ENCODE measurements at places on chromosomes 6 and 20. TPM values are rescaled to one million over a fixed set of nuclear protein-coding genes. Genes with fewer than 3 reads are reported as not detected.

Gene KCNK5
- total RNA-seq: not detected

Gene TRIM15
- total RNA-seq: not detected

Gene CENPW
- total RNA-seq: 28.5 TPM

Gene RAET1G
- 1.6 TPM for total RNA-seq

Gene SOX12
- total RNA-seq: 8.7 TPM

Gene RBBP8NL
- not detected for total RNA-seq

Gene F13A1
- not detected for total RNA-seq

Gene UNC93A
- total RNA-seq: not detected

Gene SNAI1
- 3.2 TPM for total RNA-seq

Gene WFDC6
- not detected for total RNA-seq

Gene OR2B6
- not detected for total RNA-seq

Gene BMP6
- total RNA-seq: 4.0 TPM

Gene OPRL1
- 0.33 TPM for total RNA-seq

Gene HLA-DOA
- total RNA-seq: not detected

Gene ATP9A
- 2.4 TPM for total RNA-seq

Gene GINS1
- 27.9 TPM for total RNA-seq

Gene NCOA7
- total RNA-seq: 5.0 TPM

Gene RBBP9
- 17.1 TPM for total RNA-seq

Gene PAK5
- not detected for total RNA-seq

Gene FAM162B
- total RNA-seq: not detected

Gene EIF6
- 516 TPM for total RNA-seq

Gene ALDH8A1
- total RNA-seq: 0.03 TPM

Gene BPIFB4
- total RNA-seq: not detected

Gene GLP1R
- total RNA-seq: not detected

Gene POU5F1
- total RNA-seq: not detected

Gene AGER
- total RNA-seq: not detected

Gene RAB32
- 33.2 TPM for total RNA-seq

Gene MEI4
- total RNA-seq: 0.06 TPM

Gene MYB
- total RNA-seq: 0.40 TPM

Gene C6orf58
- 0.10 TPM for total RNA-seq

Gene DEFB116
- total RNA-seq: not detected

Gene PPP1R16B
- 0.03 TPM for total RNA-seq

Gene IMPG1
- total RNA-seq: not detected

Gene BTN1A1
- 0.23 TPM for total RNA-seq

Gene PNRC1
- total RNA-seq: 10.8 TPM

Gene FOXS1
- total RNA-seq: 0.17 TPM

Gene MTHFD1L
- 65.7 TPM for total RNA-seq

Gene FRS3
- 1.5 TPM for total RNA-seq

Gene SSTR4
- total RNA-seq: not detected

Gene PXMP4
- total RNA-seq: 5.6 TPM

Gene FBXO5
- 38.7 TPM for total RNA-seq

Gene SLC22A3
- total RNA-seq: not detected

Gene TSPO2
- total RNA-seq: 0.34 TPM

Gene TTK
- total RNA-seq: 48.7 TPM

Gene RBM12
- 68.1 TPM for total RNA-seq

Gene SUMO4
- 0.27 TPM for total RNA-seq

Gene HLA-DPA1
- total RNA-seq: 8.9 TPM

Gene LTA
- not detected for total RNA-seq

Gene TINAG
- not detected for total RNA-seq

Gene PDSS2
- 6.9 TPM for total RNA-seq

Gene CASS4
- total RNA-seq: not detected

Gene RIPOR3
- not detected for total RNA-seq

Gene MSH5
- 10.2 TPM for total RNA-seq

Gene COL11A2
- total RNA-seq: 0.77 TPM

All from HT1080 (cell line).